ENCODE measurements at places on chromosomes 6 and 20. TPM values are rescaled to one million over a fixed set of nuclear protein-coding genes. Genes with fewer than 3 reads are reported as not detected.

DNA sequence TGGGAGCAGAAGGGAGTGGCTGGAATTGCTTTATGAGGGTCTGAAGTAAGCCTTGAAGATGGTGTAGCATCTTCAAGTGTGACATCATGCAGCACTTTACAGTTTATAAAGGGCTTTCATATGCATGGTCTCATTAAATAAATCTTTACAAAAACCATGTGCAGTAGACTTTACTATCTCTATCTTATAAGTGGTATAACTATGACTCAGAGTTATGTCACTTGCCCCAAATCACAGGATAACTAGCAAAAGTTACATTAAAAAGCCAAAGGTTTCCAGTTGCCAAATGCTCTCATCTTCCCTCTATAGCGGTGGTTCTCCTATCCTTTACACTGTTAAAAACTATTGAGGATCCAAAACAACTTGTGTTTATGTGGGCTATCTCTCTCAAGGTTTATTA lies 687.7 kb upstream of the MARCKS start:
- DNase-seq = no peak
- H3K27ac ChIP-seq = no peak overlapping the region
- no peaks in the 10 kb centered on the region for H3K36me3 ChIP-seq
- H3K4me1 ChIP-seq = no peaks in the 10 kb centered on the region

DNA sequence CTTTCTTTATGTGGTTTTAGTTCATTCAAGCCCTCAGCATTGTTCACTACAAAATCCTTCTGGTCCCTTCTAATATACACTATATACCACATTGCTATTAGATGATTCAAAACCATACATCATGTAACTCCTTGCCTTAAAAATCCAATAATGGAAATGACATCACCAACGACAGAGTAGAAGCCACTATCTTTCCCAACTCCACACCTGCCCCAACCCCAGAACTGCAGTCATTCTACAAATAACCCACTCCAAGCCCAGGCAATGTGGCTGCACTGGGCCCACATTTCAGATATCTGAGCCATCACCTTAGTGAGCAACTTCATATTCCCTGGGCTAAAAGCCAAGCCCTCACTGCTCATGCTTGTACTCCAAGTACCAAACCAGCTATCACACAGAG lies 22.6 kb upstream of the RUNX2 start:
- H3K36me3 ChIP-seq = peaks cover 12% of the 10 kb centered on the region
- H3K4me1 ChIP-seq = no peaks in the 10 kb centered on the region
- no peak overlapping the region for H3K4me3 ChIP-seq
- H3K27me3 ChIP-seq = no peaks in the 10 kb centered on the region
- no peak overlapping the region for H3K27ac ChIP-seq

DNA sequence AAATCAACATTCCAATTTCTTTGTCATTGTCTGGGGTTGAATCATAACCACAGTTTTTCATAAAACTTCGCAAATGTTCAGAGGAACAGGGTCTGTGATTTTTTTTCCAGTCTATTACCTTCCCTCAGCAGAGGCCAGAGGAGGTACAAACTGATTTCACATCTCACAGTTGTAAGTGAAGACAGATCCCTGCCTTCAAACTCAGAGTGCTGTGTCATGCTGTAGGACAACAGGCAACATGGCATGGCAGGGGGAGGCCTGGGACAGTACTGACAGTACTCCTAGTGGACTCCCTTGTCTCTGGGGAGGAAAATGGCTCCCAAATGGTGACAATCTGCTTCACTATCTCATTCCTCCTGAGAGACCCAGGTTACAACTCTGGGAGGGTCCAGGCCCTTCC lies 308.6 kb downstream of the CDC5L start:
- H3K4me3 ChIP-seq = no peak overlapping the region
- H3K27me3 ChIP-seq = no peaks in the 10 kb centered on the region
- no peaks in the 10 kb centered on the region for H3K36me3 ChIP-seq
- no peak for DNase-seq
- no peak overlapping the region for H3K27ac ChIP-seq

Gene PCSK2
- 2.2 TPM for total RNA-seq

Gene CFB
- 66.5 TPM for total RNA-seq

Gene RGS17
- total RNA-seq = under 0.01 TPM

Gene RNF39
- not detected for total RNA-seq

Gene CFAP206
- not detected for total RNA-seq
